ENCODE measurements at places on chromosomes 11 and 22.

- DNase-seq: no peak
Measured at GRCh38 chr22:24848559-24849168, 42.7 kb downstream of the SGSM1 start.

GRCh38 chr11:92266806-92267205 is 42.2 kb downstream of the FAT3 start:
- DNase-seq: no peak

- DNase-seq: no peak
Measured at GRCh38 chr11:2844116-2844842, 41.3 kb downstream of the CDKN1C start.

DNA sequence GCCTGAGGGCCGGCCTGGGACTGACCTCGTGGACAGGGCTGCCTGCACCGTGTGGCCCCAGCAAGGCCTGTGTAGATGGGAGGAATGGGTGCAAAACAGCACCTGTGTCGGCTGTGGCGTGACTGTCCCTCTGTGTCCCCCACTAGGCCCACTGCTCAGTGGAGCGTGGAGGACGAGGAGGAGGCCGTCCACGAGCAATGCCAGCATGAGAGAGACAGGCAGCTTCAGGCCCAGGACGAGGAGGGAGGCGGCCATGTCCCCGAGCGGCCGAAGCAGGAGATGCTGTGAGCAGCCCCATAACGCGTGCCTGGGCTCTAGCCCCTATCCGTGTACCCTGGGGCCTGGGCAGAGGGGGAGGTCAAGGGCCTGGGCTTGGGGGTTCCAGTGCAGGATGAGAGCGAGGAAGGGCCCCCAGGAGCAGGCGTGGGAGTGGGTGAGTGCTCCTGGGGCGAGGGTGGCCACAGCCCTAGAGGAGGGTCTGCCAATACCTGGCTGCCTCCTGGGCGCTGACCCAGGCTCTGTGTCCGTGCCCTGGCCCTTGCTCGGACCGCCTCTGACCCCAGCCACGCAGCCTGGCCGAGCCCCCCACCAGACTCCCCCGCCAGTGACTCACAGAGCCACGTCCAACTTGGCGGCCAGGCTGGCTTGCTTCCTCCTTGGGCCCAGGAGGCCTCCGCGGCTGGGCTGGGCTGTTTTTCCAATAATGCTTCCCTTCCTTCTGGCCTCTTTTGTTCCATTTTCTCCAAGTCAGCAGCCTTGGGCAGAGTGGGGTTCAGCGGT is 11.6 kb downstream of the PRR33 start:
- no peak for DNase-seq

DNA sequence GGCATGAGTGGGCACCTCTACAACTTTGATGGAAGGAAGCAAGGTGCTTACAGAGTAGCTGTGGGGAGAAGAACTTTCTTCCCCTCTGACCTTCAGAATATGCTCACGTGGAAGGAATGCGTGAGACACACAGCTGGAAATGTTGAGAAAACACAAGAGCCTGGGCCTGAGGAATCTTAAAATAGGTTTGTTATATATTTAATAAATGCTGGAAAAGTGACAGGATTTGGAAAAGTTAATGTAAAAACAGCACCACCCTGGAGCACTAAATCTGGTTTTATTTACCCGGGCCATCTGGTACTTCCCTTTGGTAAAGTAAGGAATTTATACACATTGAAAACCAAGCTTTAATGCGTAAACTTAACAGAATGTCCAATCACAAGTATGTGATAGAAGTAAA is 14.0 kb upstream of the AMPD3 start:
- DNase-seq: no peak

GRCh38 chr11:70899616-70900015 is 352.8 kb downstream of the SHANK2 start:
- DNase-seq: no peak

GRCh38 chr22:44575381-44576268 is 77.6 kb upstream of the RTL6 start:
- DNase-seq: no peak

DNA sequence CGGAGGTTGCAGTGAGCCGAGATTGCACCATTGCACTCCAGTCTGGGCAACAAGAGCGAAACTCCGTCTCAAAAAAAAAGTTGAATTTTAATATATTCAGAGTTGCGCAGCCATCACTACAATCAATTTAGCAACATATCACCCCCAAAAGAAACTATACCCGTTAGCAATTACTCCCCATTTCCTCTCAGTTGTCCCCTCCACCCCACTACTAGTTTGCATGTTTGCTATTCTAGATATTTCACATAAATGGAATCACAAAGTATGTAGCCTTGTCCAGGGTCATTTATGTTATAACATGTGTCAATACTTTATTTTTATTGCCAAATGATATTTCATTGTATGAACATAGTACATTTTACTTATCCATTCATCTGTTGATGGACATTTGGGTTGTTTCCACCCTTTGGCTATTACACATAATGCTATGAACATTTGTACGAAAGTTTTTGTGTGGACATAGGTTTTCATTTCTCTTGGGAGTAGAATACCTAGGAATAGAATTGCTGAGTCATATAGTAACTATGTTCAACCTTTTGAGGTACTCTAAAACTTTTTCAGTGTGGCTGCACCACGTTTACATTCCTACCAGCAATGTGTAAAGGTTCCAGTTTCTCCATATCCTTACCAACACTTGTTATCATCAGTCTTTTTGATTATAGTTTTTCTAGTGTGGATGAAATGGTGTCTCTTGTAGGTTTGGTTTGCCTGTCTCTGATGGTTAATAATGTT is 2.2 kb downstream of the ZNF143 start:
- DNase-seq: no peak

DNA sequence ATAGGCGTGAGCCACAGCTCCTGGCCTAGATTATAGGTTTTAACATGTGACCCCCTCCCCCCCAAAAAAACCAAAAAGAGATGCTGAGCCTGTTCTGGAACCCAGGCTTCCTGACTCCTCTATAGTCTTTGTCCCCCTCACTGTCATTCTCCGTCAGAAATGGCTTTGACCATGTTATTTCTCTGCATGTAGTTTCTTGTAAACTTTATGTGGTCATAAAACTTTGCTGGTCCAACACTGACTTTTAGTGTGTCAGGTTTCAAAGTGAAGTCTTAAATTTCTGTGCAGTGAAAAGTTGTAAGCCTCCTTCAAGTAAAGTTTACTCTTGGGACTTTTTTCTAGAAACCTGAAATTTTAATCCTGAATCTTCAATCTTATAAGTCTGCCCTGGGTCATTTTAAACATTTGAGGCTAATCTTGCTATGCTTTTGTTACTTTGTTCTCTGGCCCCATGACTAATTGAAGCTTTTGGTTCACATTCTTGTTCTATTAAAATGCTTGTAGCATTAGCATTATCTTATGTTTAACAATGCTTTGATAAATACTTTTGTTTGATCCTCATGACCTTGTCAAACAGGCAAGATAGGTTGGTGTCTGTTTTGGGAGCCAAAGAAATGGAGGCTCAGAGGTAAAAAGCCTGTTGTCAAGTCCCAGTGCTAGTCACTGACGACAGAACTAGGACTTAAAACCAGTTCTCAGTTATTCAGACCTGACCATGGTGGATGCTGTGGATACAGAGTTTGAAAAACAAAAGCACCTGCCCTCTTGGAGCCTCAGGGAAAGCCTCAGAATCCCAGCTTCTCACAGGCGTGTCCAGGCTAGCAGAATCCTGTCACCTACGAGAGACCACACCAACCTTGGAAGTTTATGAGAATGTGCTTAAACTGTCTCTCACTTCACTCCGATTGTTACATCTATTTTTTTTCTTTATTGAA is 87.7 kb upstream of the HORMAD2 start:
- DNase-seq: no peak

DNA sequence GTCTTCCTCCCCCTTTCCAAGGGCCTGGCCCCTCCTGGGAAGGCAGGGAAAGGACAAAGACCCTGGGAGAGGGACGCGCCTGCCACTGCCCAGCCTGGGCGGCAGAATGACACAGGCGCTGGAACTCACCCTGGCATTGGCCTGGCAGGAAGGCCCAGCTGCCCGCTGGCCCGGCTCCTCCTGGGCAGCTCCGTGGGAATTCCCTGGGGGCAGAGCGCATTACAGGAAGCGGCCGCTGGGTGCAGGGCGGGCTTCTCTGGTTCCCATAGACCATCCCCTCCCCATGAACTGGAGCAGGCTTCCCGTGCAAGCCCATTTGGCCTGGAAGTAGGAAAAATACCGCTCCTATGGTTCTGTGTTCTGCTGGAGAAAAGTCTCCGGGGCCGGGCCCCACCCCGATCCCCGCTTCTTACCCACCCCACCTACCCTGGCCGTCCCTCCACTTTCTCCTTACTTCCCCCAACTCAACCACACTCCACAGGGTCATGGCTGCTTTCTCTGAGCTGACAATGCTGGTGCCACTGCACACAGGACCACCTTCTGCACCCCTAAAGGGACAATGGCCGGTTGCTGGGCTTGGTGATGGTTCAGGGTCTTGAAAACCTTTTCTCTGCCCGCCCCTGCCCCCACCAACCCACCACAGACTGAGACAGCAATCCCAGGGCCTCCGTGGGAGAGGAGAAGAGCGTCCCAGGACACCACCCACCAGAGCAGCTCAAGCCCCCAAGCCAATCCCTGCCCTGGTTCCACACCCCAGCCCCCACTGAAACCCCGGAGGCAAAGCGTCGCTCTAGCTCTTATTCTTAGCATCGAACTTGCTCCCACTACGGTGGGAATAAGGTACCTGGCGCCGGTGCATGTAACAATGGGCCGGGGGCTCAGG is 58.9 kb downstream of the LINC01488 start:
- DNase-seq: peak; percentile 4
